NCI-H2171 (cell line): ENCODE measurements at places on chromosomes 5 and 9.
A peak's percentile ranks its signal among the peaks of the same experiment; 100 is the strongest.

GRCh38 chr5:54991416-54991815, 6.0 kb upstream of the ESM1 start:
- DNase-seq = no peak

- DNase-seq = no peak
These were observed 342.4 kb downstream of the RASEF start for GRCh38 chr9:82720515-82720914.

DNA sequence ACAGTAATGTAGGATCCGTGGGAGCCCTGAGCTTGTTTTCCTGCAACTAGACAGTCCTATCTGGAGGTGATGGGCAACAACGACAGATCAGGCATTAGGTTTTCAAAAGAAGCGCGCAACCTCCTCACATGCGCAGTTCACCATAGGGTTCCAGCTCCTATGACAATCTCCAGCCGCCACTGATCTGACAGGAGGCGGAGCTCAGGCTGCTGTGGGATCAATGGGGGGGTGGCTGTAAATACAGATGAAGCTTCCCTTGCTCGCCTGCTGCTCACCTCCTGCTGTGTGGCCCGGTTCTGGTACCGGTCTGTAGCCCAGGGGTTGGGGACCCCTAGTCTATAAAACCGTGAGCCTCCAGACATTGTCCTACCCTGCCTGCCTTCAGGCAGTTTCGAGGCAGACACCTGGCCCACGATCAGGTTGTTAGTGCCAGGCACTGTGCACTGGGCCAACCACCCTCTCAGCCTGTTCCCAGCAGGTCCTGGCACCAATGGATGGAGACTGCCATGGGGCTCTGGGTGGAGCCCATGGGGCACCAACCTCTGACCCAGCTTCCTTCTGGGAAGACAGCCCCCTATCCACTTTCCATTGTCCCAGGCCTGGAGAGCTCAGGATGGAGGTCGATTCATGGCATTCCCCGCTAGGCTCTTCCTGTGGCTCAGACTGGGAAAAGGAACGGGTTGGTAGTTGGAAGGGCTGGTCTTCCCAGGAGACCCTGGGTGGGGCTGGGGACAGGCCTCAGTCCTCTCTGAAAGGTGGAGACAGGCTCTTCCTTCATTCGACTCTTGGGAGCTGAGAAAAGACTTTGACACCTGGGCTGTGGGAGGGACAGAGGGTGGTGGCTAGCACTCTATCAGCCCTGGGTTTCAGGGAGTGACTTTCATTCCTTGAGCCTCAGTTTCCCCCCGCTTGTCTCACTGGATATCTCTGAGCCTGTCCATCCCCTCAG, 1.7 kb downstream of the ENDOG start:
- DNase-seq = no peak

GRCh38 chr9:108684288-108685025, 171.3 kb downstream of the ACTL7B start:
- no peak for DNase-seq

GRCh38 chr5:39400713-39401578, 23.8 kb downstream of the DAB2 start:
- no peak for DNase-seq

- DNase-seq = no peak
These were observed 77.2 kb downstream of the PRRT1B start for GRCh38 chr9:131622523-131622922.

GRCh38 chr9:38690574-38690973, 29.4 kb downstream of the FAM240B start:
- no peak for DNase-seq

DNA sequence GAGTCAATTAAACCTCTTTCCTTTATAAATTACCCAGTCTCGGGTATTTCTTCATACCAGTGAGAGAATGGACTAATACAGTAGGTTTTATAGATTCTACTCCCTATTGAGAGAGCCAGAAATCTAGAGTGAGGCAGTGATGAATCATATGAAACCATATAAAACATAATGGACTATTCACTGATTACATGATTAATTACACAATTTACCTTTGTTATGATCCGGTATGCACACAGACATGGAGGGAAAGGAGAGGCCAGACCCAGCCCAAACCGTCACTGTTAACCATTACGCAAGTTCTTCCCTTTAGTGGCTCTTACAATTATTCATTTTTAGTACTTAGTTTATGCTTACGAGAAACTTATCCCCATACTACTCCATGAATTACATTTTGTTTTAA, 205.0 kb downstream of the DNAH5 start:
- DNase-seq = no peak

- DNase-seq = no peak
These were observed 422.6 kb downstream of the EFNA5 start for GRCh38 chr5:107248066-107248695.

- peak; percentile 45 for DNase-seq
These were observed 137.1 kb downstream of the FGF1 start for GRCh38 chr5:142548739-142549275.

- no peak for DNase-seq
These were observed 292.4 kb downstream of the MRPS30 start for GRCh38 chr5:45101146-45101545.

- DNase-seq = no peak
These were observed 595.9 kb upstream of the MEF2C start for GRCh38 chr5:89478851-89479250.
